ENCODE measurements at places on chromosomes 4 and X.
A peak's percentile ranks its signal among the peaks of the same experiment; 100 is the strongest.

DNA sequence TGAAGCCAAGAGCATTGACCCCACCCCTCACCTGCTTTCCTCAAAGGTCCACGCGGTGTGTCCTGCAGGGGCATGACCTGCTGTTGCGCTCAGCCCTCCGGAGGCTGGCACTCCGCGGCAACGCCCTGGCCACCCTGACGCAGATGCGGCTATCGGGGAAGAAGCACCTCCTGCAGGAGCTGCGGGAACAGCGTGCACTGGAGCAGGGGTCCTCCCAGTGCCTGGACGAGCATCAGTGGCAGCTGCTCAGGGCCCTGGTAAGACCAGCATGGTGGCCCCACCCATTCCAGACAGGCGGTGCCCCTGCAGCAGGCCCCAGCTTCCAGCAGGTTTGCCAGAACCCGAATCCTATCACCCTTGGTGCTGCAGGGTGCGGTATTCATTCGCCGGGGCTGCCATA lies 86.0 kb downstream of the EVC start:
- no peak for DNase-seq

GRCh38 chrX:111164728-111165127 lies 68.7 kb downstream of the PAK3 start:
- no peak for DNase-seq

DNA sequence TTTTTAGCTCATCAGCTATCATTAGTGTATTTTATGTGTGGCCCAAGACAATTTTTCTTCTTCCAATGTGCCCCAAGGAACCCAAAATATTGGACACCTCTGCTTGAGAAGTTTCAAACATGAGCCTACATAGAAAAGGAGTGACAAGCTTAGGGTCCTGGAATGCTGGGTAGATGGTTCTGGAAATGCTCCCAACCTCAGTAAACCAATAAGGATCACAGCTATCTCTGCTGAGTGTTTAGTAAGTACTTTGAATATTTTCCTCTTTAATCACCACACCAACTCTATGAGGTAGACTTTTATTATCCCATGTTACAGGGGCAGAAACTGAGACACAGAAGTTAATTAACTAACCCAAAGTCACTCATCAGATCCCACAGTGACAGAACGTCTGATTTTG lies 164.9 kb upstream of the KLF3 start:
- DNase-seq, result no peak

GRCh38 chr4:148311526-148311925 lies 130.7 kb downstream of the NR3C2 start:
- no peak for DNase-seq

- DNase-seq, result no peak
These were observed 89.7 kb downstream of the LINC00632 start for GRCh38 chrX:140799216-140799615.

GRCh38 chrX:33726281-33727160 lies 405.6 kb downstream of the FAM47A start:
- no peak for DNase-seq

GRCh38 chrX:21747558-21747957 lies 10.4 kb downstream of the SMPX start:
- DNase-seq, result no peak

GRCh38 chr4:23333946-23334878 lies 555.6 kb downstream of the PPARGC1A start:
- DNase-seq, result no peak

- no peak for DNase-seq
These were observed 42.0 kb upstream of the MTMR8 start for GRCh38 chrX:64437218-64437617.

DNA sequence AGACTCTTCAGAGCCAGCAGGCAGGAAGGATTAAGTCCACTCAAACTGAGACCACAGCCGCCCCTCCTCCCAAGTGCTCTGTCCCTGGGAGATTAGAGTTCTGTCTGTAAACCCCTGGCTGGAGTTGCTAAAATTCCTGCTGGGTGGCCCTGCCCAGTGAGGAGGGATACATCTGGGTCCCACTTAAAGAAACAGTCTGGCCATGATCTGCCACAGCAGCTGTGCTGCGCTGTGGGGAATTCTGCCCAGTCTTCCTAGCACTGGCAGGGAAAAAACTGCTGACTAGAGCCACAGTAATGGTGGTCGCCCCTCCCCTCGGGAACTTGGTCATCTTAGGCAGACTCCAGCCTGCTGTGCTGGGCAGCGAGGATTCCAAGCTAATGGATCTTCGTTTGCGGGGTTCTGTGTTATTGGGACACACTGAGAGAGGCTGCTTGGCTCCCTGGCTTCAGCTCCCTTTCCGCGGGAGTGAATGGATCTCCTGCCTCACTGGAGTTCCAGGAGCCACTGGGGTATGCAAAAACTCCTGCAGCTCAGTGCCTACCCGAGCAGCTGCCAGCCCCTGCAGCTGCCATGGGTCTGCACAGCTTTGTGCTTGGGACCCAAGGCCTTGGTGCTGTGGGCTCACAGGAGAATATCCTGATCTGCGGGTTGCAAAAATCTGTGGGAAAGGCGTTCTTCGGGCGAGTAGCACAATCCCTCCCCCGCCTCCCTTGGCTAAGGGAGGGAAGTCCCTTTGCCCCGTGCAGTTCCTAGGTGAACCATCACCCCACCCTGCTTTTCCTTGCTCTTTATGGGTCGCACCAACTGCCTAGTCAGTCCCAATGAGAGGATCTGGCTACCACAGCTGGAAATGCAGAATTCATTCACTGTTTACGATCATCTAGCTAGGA lies 15.7 kb downstream of the ZXDB start:
- DNase-seq, result no peak

- no peak for DNase-seq
These were observed 8.9 kb upstream of the HTRA3 start for GRCh38 chr4:8260656-8261111.

DNA sequence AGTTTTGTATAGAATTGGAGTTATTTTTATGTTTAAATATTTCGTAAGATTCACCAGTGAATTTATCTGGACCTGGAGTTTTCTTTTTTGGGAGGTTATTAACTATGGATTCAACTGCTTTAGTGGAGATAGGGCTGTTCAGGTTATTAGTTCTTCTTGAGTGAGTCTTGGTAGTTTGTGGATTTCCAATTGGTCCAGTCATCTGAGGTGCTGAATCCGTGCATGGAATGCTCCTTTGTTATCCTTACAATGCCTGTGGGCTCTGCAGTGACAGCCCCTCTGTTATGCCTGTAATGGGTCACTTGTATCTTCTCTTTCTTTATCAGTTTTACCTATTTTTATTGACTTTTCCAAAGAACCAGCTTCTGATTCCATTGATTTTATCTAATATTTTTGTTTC lies 15.4 kb upstream of the NKX1-1 start:
- DNase-seq, result no peak

- DNase-seq, result no peak
These were observed 39.0 kb downstream of the SHROOM2 start for GRCh38 chrX:9825129-9825790.

DNA sequence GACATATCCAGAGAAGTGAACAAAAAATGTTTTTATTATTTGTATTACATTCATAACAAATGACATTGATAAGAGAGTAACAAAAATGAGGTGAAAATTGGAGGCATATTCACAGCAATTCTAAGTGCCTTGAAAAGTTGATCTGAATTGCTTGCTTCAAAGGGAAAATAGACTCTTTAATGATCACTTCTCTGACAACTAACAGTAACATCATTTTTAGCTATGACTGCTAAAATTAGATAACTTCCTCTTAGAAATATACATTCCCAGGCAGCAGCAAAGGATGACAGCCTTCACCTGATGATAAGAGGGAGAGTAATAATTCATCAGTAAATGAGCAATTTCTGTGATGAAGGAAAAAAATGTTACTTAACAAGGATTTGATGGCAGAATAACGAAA lies 472.5 kb downstream of the PCDH10 start:
- no peak for DNase-seq

GRCh38 chr4:159185591-159186023 lies 82.7 kb downstream of the RAPGEF2 start:
- DNase-seq, result no peak

GRCh38 chr4:164252286-164252685 lies 501.6 kb upstream of the SMIM31 start:
- DNase-seq, result no peak

DNA sequence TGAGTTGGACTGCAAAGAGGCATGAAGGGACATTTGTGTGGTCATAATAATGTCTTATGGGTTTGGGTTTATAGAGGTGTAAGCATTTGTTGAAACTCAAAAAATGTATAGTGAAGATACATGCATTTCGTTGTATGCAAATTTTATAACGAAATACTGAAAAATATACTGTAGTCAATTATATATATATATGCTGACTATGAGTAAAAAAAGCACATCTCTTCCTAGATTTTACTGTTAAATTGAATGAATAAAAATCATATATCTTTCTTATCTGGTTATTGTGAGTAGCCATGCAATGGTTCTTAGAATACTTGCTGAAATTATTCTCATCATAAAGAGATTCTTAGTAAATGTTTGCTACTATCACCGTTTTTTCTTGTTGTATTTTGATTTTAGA lies 34.5 kb downstream of the UGT2B10 start:
- DNase-seq, result no peak

GRCh38 chr4:108649863-108650211 lies 562 bp upstream of the OSTC start:
- no peak for DNase-seq

GRCh38 chrX:24574743-24575142 lies 72.4 kb downstream of the PCYT1B start:
- DNase-seq, result no peak

GRCh38 chr4:164357957-164358356 lies 396.0 kb upstream of the SMIM31 start:
- no peak for DNase-seq

- no peak for DNase-seq
These were observed 1.2 kb downstream of the PRPS1 start for GRCh38 chrX:107629540-107629909.

DNA sequence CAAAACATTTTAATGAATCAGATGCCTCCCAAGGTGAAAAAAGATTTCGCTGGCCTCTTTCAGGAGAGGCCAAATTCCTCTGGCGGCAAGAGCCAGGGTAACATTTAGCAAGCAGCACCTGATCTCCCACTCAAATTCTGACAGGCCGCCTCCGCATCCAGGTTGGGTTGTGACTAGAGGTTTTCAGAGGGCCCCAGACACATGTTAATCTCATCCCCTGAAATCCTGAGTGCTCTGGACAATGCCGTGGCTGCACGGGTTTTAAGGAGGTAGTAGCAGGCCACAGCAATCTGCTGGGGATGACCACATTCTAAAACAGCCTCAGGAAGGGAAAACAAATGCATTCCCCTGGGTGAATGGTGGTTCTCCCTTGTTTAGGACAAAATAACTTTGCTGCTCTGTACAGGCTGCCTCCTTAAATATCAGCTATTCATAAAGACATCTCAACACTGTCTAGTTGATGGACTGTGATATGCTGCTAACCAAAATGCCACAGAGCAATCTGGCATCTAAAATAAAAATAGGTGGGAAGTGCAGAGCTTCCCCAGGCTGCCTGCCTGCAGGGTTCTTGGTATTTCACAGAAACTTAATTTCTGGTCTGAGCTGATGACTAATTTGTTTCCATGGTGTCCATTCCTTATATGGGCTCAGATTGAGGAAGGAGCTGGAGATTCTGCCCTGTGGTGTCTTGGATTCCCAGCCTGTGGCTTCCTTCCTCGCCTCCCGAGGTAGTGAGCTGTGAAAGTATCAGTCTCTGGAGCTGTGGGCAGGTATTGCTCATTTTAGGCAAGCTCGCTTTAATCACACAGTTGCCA lies 202.0 kb downstream of the DCLK2 start:
- no peak for DNase-seq

- DNase-seq, result no peak
These were observed 344.8 kb upstream of the MAGEB2 start for GRCh38 chrX:29870608-29871007.

- no peak for DNase-seq
These were observed 1459.9 kb downstream of the PCDH7 start for GRCh38 chr4:32180086-32180485.

DNA sequence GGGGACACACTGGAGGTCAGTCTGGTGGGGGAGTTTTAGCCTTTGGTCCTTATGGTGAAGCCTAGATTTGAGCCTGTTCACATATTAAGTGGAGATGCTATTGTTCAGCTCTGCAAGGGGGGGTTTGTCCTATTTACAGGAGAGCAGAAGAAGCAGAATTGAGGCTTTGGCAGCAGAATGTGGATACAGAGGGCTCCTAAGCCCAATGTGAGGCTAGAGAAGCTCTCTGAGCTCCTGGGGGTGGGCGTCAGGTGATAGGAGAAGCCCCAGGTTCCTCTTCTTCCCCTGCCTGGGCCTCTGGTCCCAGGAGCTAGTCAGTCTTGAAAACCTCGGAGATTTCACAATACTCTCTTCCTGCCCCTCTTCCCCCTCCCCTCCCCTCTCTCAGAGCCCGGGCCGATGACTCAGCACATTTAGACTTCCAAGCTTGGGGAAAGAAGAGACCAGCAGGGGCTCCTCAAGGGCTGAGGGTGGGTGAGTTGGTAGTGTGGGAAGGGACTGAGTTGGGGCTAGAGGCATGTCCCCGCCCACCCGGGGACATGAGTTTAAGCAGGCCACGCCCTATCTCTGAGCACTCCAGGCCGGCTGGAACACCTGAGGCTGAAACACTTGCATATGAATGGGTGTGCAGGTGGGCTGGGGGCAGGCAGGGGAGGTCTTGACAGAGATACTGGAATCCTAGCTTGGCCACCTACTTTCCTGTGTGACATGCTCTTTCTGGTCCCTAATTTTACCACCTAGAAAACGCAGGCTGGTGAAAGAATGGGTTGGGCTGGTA lies 3.4 kb downstream of the TFE3 start:
- peak; percentile 52 for DNase-seq

GRCh38 chrX:78321809-78322208 lies 5.6 kb downstream of the CYSLTR1 start:
- DNase-seq, result peak; percentile 14

- no peak for DNase-seq
These were observed 178.3 kb downstream of the RASL11B start for GRCh38 chr4:53040459-53040815.

DNA sequence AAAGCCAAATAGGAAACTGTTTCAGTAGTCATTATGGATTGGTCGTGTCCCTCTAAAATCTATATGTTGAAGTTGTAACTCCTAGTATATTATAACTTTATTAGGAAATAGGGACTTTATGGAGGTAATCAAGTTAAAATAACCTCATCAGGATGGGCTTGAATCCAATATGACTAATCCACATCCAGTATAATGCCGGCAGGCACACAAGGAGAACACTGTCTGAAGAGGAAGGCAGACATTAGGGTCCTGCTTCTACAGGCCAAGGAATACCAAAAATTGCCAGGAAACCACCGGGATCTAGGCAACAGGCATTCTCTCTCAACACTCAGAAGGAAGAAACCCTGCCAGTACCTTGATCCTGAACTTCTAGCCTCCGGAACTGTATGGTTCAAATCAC lies 130.3 kb downstream of the ATP10D start:
- DNase-seq, result no peak

DNA sequence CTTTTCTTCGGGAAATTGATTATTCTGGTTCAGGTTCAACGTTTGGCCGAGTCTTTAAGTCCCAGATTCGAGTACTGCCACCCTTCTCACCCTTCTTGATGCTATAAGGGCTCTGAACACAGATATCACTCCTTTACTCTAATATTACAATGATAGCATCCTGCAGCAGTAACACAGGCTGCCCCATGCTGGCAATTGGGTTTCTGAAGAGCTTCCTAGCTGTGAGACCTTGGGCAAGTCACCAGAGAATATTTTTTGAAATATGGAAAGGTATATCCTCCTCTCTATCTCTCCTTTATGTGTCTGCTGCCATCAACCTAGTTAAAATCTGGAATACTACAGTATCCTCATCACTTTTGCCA lies 297 bp upstream of the MTMR8 start:
- no peak for DNase-seq

All from left ventricle myocardium inferior (tissue), 1 donor.